ENCODE measurements at places on chromosomes 16 and 17. TPM values are rescaled to one million over a fixed set of nuclear protein-coding genes. Genes with fewer than 3 reads are reported as not detected.
A peak's percentile ranks its signal among the peaks of the same experiment; 100 is the strongest.

The CD300H gene
- polyA plus RNA-seq = not detected

The TM4SF5 gene
- polyA plus RNA-seq = not detected

The NPB gene
- polyA plus RNA-seq = 0.06 TPM

The PHOSPHO1 gene
- polyA plus RNA-seq = 0.09 TPM

The GP2 gene
- not detected for polyA plus RNA-seq

The TP53TG3B gene
- not detected for polyA plus RNA-seq

The GAS2L2 gene
- polyA plus RNA-seq = 0.07 TPM

The TAT gene
- polyA plus RNA-seq = not detected

The TMC5 gene
- polyA plus RNA-seq = 0.11 TPM

The CA7 gene
- polyA plus RNA-seq = not detected

The TBX21 gene
- polyA plus RNA-seq = not detected

The IQCK gene
- 6.1 TPM for polyA plus RNA-seq

DNA sequence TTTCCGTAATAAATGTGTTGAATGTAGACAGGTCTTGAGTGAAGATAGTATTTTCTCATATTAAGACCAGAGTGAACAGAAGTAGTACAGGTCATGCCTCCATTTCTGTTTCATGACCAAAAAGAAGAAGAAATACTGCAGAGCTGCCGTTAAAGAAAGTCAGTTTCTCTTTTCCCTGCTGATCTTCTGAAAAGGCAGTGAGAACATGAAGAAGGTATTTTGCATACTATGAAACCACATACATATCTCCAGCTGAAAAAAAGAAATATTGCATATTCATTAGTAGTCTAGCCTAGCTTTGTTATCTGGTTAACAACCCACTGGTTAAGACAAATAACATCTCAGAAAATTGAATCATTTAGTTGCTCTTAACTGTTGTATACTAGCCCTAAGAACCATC, 138.4 kb downstream of the PHKB start:
- DNase-seq = no peak

DNA sequence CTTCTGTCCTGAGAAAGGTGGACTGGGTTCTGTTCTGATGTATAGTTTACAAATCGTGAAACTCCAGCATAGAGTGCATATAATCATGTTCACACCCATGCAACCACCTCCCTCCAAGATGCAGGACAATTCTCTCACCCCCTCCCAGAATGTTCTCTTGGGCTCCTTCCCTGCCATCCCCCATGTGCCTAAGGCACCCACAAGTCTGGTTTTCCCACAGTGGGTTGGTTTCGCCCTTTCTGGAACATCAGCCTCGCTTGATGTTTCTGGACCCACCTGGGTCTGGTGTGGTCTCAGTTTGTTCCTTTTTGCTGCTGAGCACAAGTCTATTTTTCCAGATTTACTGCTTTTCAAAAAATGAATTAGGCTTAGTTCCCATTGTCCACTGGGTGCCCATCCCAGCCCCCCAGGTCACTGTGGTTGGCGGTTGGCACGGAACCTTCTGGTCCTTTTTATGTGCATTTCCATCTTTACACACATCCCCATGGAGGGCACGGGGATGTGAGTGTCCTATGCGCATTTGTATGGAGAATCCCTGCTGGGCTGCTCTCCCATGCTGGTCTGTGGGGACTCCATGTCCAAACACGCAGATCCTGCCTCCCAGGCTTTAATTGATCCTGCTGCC, 19.0 kb downstream of the MAP2K3 start:
- no peak for DNase-seq

DNA sequence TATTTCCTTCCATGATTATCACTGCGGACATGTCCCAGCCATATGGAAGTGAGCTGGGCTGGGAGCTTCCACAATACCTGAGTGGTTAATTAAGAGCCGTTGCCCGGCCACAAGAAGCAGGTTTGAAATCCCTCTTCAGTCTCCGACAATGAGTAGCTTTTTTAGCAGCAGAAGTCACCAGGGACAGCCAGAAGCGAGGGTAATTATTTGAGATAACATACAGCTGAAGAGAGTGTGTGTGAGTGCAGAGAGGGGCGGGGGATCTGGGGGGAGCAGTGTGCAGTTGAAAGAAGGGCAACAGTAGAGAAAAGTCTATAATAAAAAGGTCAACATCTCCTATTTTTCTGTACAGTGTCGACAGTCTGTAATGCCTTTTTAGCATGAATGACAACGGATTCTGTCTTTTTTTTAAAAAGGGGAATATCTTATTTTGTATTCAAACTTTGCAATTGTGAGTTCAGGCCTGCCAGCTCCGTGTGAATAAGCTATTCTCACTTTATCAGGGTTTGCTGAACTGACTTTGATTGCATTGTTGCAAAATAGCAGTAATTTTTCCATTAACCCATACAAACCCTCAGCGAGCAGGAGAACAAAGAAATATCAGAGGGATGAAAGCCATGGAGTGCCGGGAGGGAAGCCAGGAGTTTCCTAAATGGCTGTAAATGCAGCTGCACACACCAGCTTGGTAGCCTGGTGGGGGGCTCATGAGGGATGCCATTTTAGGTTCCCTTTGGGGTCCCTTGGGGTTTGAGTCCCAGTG, 220.3 kb upstream of the IRX3 start:
- DNase-seq = no peak

- DNase-seq = no peak
Measured at GRCh38 chr17:65366102-65366844, 195.2 kb downstream of the AXIN2 start.

DNA sequence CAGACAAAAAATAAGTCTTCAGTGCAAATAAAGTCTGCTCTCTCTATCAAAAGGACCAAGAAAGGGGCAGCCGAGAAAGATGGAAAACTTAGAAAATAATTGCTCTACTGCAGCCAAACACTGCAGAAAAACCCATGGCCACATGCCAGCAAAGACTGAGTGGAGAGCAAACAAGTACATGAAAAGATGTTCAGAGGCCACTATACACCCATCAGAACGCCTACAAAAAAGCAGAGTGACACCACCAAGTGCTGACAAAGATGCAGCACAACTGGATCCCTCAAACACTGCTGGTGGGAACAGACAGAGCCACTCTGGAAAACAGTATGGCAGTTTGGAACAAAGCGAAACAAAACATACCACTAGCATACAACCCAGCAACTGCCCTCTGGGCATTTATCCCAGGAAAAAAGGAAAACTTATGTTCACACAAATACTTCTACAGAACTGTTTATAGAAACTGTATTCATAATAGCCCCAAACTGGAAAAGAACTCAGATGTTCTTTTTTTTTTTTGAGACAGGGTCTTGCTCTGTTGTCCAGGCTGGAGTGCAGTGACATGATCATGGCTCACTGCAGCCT, 36.7 kb downstream of the KIAA0753 start:
- DNase-seq = no peak

- no peak for DNase-seq
Measured at GRCh38 chr17:28912281-28912937, 9.5 kb upstream of the DHRS13 start.

- no peak for DNase-seq
Measured at GRCh38 chr17:48726916-48727286, 1.6 kb downstream of the HOXB13 start.

DNA sequence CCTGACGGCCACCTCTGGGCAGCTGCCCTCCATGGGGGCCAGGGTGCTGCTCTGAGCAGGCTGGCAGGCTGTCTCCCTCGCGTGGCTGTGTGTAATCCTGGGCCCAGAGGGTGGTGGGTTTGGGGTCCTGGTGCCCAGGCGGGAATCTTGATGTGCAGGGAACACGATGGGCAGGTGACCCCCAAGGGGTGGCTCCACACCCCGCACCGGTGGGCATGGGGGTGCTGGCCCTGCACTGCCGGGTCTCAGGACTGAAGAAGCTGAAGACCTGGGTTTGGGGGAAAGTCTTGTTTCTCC, 8.6 kb downstream of the CHMP6 start:
- DNase-seq = no peak

- peak; percentile 92 for DNase-seq
Measured at GRCh38 chr17:39928858-39929645, 1.5 kb downstream of the LRRC3C start.

- DNase-seq = no peak
Measured at GRCh38 chr16:75074920-75075687, 41.5 kb downstream of the LDHD start.

- DNase-seq = peak; percentile 83
Measured at GRCh38 chr17:42132941-42133340, 10.3 kb downstream of the HSPB9 start.

GRCh38 chr16:60203525-60204124, 1469.5 kb upstream of the GOT2 start:
- peak; percentile 2 for DNase-seq

GRCh38 chr16:53829186-53829747, 125.3 kb downstream of the FTO start:
- DNase-seq = peak; percentile 57

- DNase-seq = no peak
Measured at GRCh38 chr17:68981288-68981687, 26.1 kb upstream of the ABCA8 start.

DNA sequence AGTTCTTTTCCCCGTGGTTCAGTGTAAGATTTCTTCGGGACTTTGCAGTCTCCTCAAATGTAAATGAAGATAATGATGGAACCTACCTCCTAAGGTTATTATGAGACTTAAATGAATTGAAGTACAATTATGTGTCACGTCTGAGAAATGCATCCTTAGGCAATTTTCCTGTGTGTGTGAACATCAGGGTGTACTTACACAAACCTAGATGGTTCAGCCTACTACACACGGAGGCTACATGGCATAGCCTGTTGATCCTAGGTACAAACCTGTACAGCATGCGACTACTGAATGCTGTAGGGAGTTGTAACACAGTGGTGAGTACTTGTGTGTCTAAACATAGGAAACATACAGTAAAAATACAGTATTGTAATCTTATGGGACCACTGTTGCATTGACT, 1.1 kb upstream of the FAM20A start:
- DNase-seq = no peak

- peak; percentile 50 for DNase-seq
Measured at GRCh38 chr16:2244301-2244700, 7.1 kb downstream of the ECI1 start.

DNA sequence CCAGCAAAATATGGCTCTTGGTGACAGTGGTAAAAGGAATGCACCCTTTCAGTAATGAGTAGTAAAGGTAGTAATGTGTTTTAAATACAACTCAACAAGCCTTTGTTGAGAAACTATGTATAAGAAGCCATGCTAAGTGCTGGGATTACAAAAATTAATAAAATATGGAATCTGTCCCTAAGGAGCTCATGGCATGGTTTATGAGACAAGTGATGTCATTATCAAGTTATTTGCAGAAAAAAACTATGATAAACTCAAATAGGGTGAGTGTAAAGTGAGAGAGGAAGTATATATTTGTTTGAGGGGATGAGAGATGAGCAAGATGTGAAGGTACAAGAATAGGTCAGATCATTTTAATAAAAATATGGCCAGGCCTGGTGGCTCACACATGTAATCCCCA, 76.9 kb downstream of the NF1 start:
- DNase-seq = no peak

DNA sequence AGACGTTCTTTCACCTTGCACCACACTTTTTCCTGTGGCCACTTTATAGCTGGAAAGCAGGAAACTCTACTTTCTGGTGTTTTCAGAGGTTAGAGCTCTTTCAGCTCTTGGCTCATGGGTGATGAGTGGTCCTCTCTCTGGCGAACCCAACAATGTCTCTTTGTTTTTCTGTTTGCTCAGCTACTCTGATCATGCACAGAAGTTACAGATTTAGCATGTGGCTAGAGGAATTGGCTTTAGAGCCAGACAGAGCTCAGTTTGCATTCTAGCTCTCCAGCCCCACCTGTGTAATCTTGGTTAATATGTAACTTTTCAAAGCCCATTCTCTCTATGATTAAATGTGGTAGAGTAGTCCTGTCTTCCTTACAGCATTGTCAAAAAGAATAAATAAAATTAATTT, 225.2 kb downstream of the HAPSTR1 start:
- DNase-seq = no peak

DNA sequence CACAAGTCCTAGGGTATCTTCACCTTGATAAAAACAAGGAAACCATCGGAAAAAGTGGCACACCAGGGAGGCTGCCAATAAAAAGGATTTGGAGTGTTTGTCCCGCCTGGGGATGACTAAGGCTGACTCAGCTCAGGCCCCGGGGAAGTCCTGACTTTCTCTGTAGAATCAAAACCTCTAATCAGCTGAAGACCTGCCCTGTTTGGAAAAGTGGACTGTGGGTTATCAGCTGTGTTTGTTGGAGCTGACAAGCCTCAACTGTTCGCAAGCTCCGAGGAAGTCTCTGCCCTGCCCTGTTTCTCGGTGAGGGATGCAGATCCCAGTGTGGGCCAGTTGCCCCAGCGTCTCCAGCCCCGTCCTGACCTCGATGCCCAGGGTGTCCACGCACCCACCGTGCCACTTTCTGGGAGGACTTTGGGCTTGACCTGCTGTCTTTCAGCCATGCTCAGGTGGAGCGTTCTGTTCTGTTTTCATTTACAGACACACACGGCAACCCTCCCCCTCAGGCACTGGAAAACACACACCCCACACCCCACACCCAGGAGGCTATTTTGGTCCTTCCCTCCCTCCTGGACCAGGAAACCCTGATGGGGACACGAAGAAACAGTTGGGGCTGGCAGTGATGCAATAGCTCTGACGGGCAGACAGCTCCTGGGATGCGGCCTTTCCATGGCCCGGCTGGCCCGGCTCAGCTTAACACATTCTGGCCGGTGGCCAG, 27.6 kb upstream of the PITPNA start:
- DNase-seq = peak; percentile 89

DNA sequence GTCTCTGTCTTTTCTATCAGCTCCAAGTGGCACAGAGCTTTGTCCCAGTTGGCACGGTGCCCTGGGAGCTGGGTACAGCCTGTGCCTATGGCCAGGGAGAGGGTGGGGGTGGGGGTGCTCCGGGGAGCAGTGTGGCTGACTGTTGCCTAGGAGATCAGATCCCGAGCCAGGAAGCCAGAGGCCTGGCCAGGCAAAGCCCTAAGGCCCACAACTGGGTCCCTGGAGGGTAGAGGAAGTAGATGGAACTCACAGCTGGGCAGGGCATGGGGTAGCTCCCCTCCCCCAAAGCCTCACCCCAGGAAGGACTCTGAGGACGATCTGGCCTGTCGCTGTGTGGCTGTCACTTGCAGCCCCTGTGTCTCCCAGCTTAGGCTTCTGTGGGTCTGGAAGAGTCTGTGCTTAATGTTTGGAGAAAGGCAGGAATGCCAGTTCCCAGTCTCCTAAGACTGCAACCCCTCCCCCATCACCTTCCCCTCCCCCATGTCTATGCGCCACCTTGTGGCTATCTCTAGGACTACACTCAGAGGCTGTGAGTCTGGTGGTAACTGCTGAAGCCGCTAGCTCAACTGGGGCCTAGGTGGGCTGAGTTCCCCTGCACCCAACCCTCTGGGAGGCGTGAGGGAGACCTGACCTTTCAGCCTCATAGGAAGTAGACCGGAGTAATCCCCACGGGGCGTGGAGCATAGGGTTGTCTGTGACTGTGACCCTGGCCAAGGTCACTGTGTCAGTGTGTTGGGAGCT, 12.6 kb downstream of the THRA start:
- DNase-seq = peak; percentile 30

- DNase-seq = no peak
Measured at GRCh38 chr16:50276801-50277555, 10.6 kb downstream of the ADCY7 start.

DNA sequence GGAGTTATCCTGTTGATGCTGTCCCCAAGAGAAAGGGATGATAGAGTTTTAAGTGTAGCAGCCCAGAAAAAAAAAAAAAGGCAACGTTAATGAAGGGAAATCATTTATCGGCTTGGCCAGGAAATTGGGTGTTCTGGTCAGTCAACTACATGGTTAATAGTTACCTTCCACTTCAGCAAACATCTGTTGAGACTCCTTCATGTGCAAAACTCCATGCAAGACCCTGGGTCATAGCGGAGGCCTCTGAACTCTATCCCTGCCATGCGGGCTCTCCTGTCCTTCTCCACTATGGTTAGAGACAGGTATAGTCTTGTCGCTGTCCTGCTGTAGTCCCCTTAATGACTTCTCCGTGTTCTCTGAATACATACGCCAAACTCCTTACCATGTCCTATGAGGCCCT, 3.5 kb upstream of the LYRM9 start:
- DNase-seq = no peak

Measured in mammary epithelial cell (primary cell).